ENCODE measurements at places on chromosomes 2 and 18.

GRCh38 chr2:231152800-231153557, 28.1 kb upstream of the HTR2B start:
- DNase-seq: no peak

GRCh38 chr2:43759195-43759594, 14.6 kb upstream of the DYNC2LI1 start:
- no peak for DNase-seq

GRCh38 chr2:236505648-236506047, 64.0 kb upstream of the ACKR3 start:
- no peak for DNase-seq

GRCh38 chr2:117562654-117563053, 251.8 kb upstream of the DDX18 start:
- no peak for DNase-seq

DNA sequence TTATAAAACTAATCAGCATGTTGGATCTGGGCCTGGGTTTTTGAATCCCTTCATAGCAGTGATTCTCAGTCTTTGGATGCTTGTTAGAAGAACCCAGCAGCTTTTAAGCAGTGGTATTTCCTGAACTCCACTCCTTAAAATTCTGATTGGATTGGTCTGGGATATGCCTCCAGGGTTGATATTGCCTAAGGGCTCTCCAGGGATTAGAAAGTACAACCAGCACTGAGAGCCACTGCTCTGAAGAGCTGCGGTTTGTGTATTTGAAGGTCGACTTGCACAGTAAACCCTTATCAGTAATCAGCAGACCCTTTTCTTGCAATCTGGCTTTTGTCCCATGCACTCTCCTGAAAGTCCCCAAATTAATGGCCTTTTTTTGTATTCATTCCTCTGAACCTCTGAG, 17.0 kb upstream of the RBMS1 start:
- no peak for DNase-seq

- no peak for DNase-seq
Observed at GRCh38 chr2:48874282-48874681, 118.8 kb upstream of the LHCGR start.

DNA sequence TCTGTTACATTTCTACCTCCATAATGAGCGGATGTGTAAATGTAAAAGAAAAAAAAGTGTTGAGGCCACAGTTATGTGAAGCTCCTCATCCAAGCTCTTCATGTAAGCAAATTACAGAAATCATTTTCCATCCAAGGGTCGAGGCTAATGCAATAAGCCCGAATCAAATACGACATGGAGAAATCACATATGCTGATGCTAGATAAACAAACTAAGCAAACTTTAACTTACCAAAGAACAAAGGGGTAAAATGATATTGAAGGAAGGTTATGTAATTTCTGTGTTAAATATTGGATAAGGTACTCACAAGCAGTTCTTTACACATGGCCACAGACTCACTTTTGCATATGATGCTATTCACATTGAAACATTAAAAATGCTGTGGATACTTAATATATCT, 310.2 kb upstream of the ID2 start:
- DNase-seq: no peak

- DNase-seq: no peak
Observed at GRCh38 chr18:332721-333510, 65.1 kb upstream of the THOC1 start.

DNA sequence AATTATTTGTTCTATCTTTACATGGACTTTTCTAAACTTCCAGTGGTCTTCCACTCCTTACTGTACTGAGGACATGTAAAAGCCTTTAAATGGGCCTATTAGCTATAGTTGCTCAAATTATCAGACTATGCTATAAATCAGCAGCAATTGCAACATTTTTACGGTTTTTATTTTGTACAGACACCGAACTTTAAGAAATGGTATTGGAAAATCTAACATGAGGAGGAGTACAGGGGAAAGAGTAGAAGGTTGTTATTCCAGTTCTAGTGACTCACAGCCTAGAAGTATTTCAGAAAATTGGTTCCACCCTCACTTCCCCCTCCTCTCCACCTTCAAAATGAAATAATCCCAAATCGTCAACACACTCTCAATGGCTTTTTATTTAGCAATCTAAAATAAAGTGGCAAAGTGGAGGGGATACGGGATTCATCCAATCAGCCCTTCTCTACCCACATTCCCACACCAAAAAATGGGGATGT, 1.1 kb downstream of the NCKAP1 start:
- no peak for DNase-seq

- DNase-seq: no peak
Observed at GRCh38 chr2:114111329-114111728, 221.4 kb downstream of the ACTR3 start.

- no peak for DNase-seq
Observed at GRCh38 chr18:32956591-32957315, 183.9 kb upstream of the KLHL14 start.

- DNase-seq: no peak
Observed at GRCh38 chr2:18242716-18243115, 317.7 kb downstream of the RDH14 start.

DNA sequence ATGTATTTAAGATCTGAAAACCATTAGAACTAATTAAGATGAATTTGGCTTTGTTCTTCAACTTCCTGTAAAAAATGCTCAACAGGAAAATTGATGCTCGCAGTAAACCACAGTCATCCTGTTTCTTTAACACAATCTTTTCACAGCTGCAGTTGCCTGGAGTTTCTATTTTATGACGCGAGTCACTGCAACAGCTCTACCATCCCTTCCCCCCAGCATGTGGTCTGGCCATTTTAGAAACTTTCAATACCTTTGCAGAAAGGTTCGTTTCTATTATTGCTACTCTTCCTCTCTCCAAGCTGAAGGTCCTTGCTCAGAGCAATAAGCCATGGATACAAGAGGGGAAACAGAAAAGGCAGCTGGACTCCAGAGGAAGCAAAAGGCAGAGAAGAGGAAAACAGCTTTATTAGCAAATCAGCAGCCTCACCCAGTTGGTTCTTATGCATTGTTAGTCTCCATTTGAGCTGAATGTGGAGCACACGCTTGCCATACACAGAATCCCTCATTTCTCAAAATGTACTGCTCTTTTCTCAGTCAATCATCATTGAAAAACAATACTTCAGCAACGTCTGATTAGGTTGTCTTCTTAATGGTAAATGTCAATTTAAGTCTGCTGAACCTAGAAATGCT, 3.9 kb downstream of the WIPF1 start:
- DNase-seq: peak; percentile 42

- DNase-seq: no peak
Observed at GRCh38 chr18:2310886-2311285, 260.4 kb downstream of the METTL4 start.

- DNase-seq: no peak
Observed at GRCh38 chr18:50607378-50607926, 47.6 kb downstream of the MAPK4 start.

DNA sequence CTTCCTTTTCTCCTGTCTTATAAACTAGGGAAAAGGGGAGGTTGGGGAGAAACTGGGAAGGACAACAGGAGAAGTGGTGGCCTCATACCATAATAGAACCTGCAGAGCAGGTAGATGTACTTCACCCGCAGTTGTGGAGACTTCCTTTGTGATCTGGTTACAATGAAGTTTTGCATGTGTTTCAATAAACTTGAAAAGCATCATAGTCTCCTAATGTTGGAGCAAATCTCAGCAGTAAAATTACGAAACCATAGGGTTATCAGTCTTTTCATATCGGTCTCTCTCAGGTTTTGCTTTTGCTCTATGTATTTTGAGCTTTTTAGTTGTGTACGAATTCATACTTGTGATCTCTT, 30.5 kb downstream of the ANO7 start:
- DNase-seq: no peak

DNA sequence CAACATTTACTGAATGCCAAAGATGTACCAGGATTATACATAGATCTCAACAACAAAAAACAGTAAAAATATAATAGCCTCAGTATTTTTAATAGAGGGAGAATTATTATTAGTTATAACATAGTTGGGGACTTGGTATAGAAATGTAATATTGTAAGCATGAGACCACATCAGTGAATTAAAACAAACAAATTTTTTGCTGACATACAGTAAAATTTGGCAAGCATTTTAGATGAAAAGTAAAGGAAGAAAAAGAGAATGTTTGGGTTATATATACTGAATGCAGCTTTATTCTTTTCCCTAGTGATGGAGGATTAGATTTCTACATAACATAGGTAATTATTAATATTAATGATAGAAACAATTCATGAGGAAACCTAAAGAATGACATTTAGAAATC, 10.9 kb downstream of the CPS1 start:
- DNase-seq: no peak

- DNase-seq: no peak
Observed at GRCh38 chr18:79877163-79878091, 74.0 kb downstream of the SLC66A2 start.

GRCh38 chr2:36843838-36844237, 122.5 kb downstream of the STRN start:
- no peak for DNase-seq

- DNase-seq: no peak
Observed at GRCh38 chr2:220473611-220474010, 846.2 kb downstream of the SLC4A3 start.

DNA sequence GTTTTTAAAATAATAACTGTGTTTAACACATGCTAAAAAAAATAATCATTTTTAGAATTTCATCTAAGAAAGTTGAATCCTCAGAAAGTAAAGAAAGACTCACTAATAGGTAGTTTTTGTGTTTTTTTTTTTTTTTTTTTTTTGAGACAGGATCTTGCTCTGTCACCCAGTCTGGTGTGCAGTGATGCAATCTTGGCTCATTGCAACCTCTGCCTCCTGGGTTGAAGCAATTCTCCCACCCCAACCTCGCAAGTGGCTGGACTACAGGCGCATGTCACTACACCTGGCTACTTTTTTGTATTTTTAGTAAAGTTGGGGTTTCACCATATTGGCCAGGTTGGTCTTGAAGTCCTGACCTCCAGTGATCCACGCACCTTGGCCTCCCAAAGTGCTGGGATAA, 7.1 kb downstream of the CKAP2L start:
- DNase-seq: no peak

DNA sequence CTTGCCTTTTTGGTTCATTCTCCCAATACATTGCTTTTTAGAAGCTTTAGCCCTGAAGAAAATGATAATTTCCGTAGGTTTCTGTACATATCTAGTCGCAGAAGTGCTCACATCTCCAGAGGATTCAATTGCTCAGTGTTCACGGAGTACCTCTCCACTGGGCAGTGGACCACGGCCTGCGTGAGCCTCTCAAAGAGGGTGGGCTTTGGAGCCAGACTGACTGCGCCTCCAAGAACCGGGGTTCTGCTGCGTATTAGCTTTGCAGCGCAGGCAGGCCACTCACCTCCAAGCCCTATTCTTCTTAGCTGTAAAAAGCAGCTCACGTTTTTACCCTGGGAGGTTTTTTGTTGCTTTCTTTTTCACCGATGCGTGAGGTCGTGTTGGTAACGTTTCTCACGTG, 35.4 kb downstream of the NTSR2 start:
- DNase-seq: no peak

DNA sequence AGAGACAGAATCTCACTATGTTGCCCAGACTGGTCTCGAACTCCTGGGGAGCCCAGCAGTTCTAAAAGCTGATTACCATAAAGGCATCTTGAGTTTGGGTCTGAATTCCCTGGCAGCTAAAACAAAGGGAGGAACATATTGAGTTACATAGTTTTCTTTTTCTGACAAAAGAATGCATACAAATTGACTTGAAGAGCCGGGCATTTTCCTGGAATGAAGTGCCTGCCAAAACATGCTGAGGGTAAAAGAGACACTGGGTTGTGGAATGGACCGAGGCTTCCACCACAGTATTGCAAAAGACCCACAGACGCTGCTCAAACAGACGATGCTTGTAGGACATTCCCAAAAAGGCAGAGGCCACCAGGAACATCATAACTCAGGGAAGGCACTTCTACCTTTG, 35.1 kb upstream of the ROCK2 start:
- no peak for DNase-seq

GRCh38 chr2:28649481-28650265, 102.0 kb upstream of the PPP1CB start:
- peak; percentile 58 for DNase-seq

DNA sequence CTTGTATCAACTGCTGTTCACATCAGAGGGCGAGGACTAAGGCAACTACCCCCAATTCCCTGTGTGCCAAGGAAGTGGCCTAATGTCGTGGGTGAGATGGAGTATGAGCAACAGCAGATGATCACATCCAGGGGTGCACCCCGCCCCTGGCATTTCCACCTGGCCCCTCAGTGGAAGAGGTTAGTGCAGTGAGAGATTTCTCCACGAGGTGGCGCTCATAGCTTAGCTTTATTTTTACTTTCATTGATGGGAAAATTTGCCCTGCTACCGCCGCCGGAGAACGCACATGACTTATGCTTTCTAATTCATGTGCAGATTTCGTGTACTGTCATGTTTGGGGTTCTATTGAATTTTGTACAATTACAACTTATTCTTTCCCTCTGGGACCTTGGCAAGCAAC, 470.6 kb upstream of the MEX3C start:
- DNase-seq: peak; percentile 38

DNA sequence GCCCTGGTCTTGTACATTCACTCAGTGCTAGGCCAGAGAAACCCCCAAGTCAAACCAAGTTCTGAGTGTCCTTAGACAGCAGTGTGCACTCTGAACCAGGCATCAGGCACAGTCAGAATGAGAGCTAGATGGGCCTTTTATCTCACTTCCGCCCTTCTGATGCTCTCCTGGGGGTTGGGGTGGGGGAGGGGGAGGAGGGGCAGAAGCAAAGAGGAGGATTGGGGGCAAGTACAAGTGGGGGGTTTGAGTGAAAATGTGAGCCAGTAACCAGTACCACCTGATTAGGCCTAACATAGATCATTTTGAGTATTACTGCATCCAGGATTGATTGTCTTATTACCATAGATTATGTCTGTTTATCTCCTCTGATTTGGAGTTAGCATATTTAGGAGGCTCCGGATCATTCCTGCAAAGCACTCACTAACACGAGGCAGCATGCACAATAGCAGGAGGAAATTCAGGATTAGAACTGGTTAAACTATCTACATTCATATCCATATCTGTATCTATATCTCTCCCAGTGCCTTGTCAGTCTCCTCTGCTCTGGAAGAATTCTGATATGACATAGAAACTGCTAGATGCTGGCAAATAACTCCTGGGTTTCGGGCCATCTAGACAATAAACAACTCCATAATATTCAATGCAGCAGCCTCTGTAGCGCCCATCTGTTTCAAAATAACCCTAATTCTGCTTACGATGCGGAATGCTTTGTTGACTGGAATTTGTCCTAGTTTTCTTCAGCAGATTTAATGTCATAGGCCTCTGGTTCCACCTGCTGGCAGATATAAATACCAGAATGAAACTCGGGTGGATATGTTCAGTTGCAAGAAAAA, 149.1 kb downstream of the RHBDD1 start:
- DNase-seq: peak; percentile 10

DNA sequence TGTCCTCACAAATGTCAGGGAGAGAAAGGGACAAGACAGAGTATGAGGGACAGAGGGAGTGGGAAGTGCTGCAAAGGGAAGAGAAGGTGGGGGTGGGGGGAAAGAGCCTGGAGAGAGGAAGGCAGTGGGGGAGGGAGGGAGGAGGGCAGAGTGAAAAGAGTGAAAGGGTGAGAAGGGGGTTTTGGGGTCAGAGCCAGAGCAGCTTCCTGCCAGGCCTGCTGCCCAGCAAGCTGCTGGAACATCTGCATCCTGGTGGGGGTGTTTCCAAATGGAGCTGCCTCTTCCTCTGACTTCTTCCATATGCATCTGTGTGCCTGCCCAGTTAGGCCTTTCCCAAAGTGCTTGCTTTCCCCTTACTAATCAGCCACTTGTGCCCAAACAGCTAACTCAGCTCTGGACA, 94.3 kb upstream of the CELF4 start:
- DNase-seq: no peak
